ENCODE measurements at places on chromosomes 2 and 18.

GRCh38 chr18:59484561-59485328, 125.7 kb upstream of the LMAN1 start:
- DNase-seq = no peak

DNA sequence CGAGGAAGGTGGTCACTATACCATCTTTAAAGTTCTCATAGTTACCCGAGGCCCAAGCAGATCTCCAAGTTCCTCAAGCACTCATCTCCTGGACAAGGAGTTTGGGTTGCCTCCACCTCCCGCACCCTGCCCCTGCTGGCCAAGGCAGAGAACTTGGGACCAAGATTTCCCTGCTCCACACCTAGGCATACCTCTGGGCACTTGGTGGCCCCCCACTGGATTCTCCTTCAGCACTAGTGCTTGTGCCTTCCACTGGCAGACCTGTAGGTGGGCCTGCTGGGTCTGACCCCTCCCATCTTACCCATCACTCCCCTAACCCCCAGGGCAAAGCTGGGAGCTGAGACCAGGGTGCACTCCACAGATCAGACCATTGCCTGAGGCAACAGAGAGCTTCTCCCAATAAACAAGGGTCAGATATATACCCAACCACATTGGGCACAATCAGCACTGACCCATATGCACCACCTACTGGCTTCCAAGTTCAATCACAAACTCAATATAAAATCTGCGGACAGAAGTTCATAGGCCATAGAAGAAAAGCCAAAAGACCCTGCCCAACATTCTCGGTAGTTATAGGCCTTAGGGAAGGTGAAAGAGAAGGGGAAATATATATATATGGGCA, 244.2 kb downstream of the EXOC6B start:
- no peak for DNase-seq

GRCh38 chr2:26346454-26347053, at the start of gene ADGRF3:
Gene ADGRF3, minus strand, starts transcription at chr2:26346789. Its CDS starts 555 bp downstream, at chr2:26346234.
- DNase-seq = peak; percentile 47

- no peak for DNase-seq
Observed at GRCh38 chr18:80176334-80177073, 67.4 kb downstream of the ADNP2 start.

DNA sequence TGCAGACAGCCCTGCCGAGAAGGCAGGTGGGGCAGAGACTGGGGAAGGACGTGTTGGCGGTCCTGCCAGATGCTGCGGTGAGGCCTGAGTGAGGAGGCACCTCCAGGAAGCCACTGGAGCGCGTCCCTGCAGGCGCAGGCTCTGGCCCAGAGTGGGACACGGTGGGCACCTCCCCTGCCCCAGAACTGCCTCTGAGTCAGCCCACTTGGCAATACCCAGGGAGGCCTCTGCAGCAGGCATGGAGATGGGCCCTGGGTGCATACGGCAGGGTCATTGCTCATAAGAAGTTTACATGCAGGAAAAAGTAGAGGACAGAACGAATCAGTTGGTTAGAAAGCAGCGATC, 195.9 kb downstream of the TFCP2L1 start:
- DNase-seq = no peak

DNA sequence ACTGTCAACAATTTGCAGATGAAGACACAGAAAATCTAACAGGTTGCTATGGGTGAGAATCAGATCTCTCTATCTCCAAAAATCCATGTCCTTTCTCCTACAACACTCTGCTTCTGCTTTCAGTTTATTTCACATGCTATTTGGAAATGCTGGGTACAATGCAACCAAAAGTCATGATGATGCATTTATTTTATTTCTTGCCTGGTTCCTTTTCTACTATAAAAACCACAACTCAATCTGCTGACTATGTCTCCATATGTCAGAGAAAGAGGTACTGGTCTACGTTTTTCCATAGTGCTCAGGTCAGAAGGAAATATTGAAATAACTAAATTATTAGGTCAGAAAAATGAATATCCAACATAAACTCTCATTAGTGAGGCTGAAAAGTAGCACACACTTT, 20.5 kb downstream of the RAD51AP2 start:
- DNase-seq = no peak

GRCh38 chr2:150487537-150488429, at the start of gene RND3:
Gene RND3, minus strand, starts transcription at chr2:150487667. Its CDS starts 250 bp downstream, at chr2:150487417.
- DNase-seq = peak; percentile 91

DNA sequence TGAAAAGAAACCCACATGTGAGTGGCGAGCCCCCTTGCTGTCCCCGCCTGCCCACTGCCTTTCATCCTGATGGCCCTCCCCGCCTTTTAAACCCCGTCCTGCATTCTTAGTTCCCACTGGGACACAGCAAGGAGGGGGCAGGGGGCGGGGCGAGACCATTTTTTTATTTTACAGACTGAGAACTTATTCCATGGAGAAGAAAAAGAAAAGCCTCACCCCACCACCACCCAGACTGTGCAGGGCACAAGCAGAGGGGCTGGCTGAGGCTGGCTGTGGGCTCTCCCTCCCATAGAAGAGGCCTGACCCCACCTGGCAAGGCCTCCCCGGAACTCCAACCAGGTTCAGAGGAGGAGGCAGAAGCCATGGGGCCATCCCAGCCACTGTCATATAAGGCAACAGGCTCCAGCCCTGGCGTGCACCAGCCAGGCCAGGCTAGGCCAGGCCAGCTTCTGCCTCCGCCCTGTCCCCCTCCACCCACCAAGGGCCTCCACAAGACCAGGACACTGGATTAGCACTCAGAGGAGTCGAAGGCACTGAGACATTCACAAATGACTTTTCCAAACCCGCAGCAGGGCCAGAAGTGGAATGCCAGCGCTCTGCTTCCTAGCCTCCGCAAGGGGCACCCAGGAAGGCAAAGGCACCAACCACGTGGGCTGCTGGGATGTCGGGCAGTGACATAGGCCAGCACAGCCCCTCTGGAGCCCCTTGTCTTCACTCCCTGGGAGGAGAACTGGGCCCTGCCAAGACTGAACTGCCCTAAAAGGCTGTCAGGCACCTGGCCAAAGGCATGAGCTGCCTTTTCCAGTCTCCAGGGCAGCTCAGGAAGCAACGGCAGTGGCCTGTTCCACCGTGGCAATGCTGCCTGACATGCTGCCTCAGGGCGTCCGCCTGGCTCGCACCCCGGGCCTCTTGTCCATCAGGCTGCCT, 37.5 kb upstream of the SEMA4C start:
- peak; percentile 90 for DNase-seq

- no peak for DNase-seq
Observed at GRCh38 chr2:189527041-189527750, 53.4 kb downstream of the SLC40A1 start.

GRCh38 chr18:69585696-69586095, 185.0 kb downstream of the DOK6 start:
- DNase-seq = no peak

- DNase-seq = peak; percentile 76
Observed at GRCh38 chr2:156319811-156320485, 12.6 kb downstream of the NR4A2 start.

- no peak for DNase-seq
Observed at GRCh38 chr2:209029249-209029648, 394.6 kb upstream of the MAP2 start.

DNA sequence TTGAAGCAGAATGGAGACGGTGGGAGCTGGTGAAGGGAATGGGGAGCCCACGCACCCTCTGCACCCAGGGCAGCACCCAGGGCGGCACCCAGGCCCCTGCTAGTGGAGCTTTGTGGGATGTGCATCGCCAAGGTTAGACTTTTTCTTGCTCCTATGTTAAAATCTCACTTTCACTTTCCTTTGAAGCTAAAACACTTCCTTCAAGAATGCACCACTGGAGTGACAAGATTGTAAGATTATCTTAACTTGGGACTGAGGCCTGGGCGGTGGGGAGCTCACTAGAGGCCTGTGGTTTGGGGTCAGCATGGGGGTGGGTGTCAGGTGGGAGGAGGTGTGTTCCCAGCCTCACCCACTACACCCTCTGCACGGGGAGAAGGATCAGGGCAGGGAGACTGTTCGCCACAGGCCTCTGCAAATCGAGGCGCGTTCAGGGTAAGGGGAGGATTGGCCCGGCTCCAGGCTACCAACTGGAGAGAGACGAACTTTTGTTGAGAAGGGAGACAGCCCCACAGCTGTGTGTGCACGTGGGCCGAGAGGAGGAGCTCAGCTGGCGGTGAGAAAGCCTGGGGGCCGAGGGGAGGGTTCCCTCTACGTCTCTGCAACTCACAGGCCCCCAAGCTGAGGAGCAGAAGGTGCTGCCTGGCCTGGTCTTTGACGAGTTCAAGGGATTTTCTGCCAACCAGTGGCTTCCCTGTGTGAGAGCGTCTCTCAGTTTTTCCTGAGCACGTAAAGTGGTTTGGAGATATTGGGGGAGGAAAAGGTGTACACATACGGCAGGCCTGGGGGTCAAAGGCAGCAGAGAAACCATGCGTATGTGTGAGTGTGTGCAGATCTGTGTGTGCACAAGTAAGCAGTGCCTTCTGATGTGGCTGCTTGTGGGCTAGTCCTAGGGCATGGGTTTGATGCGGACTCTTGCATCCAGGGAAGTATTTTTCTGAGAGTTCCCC, 147.7 kb downstream of the KLHL29 start:
- no peak for DNase-seq

DNA sequence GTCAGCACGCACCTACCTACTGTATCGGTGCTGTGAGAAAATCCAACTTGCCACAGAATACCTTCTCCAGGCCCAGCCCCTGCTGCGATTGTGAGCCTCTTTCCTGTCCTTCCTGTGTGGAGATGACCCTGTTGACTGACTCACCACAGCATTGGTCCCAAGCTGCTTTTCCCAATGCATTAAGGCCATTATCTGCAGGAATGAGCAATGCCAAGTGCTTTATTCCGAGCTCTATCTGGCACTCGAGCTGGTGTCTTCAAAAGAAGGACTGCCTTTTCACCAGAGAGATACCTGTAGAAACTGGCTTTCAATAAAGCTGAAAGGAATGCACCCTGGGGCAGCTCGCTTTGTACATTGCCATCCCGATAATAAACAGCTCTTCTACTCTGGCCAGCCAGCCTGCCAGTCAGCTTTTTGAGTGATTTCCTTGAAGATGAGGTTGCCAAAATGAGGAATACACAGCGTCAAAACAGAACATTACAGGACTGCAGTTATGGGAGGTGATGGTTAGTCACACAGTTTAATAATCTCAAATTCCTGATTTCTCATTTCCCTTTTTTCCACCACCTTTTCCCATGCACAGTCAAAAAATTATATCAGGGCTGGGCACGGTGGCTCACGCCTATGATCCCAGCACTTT, 8.3 kb upstream of the RNF103 start:
- no peak for DNase-seq

DNA sequence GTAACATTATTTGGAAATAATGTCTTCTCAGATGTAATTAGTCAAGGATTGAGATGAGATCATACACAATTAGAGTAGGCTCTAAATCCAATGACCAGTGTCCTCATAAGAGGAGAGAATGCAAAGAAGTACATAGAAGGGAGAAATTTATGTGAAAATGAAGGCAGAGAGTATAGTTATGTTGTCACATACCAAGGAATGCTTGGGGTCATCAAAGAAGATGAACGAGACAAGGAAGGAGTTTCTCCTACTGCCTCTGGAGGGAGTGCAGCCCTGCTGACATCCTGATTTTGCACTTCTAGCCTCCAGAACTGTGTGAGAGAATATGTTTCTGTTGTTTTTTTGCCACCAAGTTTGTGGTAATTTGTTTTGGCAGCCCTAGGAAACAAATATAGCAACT, 100.1 kb downstream of the GALNT13 start:
- DNase-seq = no peak

GRCh38 chr2:28583899-28584553, 88.2 kb downstream of the PLB1 start:
- DNase-seq = peak; percentile 46

- no peak for DNase-seq
Observed at GRCh38 chr18:75262511-75262910, 51.9 kb downstream of the TSHZ1 start.

Measured in heart right ventricle (tissue), 16 donors.